Natural killer cell (primary cell): ENCODE measurements at places on chromosomes 6 and 20. TPM values are rescaled to one million over a fixed set of nuclear protein-coding genes. Genes with fewer than 3 reads are reported as not detected.

The TNFRSF6B gene
- not detected for total RNA-seq

The TBX18 gene
- total RNA-seq: not detected

The PARD6B gene
- total RNA-seq: 1.5 TPM

The RAET1E gene
- not detected for total RNA-seq
